Fibroblast of the conjunctiva (primary cell): ENCODE measurements at places on chromosomes 11 and 22.

DNA sequence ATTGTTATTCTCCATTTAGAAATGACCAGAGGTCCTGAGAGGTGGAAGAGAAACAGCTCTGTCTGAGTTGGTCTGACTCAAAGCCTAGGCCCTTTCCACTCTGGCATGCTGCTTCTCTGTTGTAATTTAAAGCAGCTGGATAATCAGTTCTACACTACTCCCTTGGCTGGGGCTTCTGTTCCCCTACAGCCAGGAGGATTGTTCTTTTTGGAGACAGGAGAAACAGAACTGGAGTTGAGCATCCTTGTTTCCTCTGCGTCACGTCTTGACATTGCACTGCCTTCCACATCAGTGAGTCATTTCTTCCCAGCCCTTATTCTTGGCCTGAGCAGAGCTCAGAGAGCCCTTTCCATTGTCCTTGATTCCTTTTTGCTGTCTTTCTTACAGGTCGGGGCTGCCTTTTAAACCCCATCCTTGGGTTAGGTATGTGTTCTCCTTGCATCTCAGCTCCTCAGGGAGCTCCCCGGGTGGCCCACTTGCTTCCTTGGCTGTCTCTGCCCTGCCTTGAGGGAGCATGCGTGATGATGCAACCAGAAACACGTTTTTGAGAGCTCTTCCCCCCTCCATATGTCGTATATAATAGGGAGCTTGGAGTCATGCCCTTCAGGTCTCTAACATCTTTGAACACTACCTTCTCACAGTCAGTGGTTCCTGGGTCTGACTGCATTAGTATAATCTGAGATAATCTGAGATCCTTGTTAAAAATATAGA is 35.7 kb downstream of the CYB5R2 start:
- DNase-seq = peak; percentile 87

DNA sequence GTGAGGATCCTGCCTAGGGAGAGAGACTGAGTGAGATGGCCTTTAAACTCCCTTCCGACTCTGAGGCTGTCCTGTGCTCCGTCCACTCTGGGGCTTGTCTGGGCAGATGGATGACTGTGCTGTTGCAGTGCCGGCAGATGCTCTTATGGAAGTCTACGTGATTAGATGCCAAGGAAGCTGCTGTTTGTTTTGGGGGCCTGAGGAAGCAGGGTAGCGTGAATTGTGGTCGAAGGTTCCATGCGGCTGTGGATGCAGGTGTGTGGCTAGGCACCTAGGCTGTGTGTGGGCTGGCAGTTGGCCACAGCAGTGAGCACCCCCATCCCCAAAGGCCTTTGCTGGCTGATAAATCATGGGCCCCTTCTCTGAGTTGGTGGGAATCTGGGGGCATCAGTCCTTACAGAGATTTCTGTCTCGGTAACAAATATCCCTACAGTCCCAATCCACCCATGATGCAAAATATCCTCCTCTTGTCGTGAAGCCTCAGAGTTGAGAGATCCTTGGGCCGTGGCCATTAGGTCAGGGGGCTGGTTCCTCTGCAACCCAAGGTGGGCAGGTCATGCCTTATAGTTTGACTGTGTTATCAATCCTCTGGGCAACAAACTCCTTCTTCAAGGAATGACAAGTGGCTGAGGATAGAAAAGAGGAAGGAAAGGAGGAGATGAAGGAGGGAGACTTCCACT is 31.2 kb downstream of the AMPD3 start:
- no peak for DNase-seq

- DNase-seq = no peak
Measured at GRCh38 chr11:118596224-118597146, 10.9 kb upstream of the PHLDB1 start.

GRCh38 chr11:107076832-107077231 is 58.6 kb upstream of the GUCY1A2 start:
- DNase-seq = no peak

DNA sequence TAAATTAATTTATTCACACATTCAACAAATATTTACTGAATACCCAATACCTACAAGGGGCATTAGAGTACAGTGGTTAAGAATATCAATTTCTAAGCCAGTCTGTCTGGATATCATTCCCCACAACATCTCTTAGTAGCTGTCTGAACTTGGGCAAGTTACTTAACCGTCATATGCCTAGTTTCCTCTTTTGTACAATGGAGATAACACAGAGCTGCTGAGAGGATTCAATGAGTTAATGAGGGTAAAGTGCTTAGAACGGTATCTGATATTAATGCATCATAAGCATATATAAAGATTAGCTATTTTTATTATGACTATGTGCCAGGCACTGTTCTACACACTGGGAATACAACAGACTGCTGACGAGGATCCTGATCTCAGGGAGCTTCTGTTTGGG is 116.4 kb downstream of the APOL5 start:
- DNase-seq = no peak

DNA sequence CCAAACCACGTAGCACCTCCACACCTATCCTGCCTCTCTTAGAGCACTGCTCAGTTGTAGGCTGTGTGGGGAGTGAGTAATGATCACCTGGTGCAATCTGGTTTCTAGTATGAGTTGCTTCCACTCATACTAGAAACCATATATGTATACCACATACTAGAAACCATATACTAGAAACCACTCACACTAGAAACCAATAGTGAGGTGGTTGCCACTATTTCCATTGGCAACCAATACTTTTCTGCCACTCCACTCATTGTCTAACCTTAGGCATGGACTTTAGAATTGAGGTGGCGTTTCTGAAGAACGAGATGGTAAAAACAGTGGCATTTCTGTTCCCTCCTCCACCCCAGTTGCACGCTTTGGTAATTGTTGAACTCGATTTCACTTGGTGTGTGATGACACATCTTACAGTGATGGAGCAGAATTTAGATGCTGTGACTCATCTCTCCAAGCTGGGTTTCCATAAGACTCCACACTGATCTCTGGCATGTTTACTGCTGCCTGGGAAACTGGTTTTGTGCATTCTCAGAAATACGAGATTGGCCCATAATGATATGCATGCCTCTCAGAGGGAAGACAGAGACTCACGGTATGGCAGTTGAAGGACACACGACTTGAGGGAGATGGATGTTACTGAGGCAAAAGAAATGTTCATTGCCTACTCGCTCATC is 82.9 kb downstream of the KIRREL3 start:
- DNase-seq = peak; percentile 84

GRCh38 chr11:102614031-102614430 is 11.1 kb downstream of the MMP20 start:
- no peak for DNase-seq

GRCh38 chr11:123235656-123236261 is 40.7 kb upstream of the CLMP start:
- peak; percentile 74 for DNase-seq

DNA sequence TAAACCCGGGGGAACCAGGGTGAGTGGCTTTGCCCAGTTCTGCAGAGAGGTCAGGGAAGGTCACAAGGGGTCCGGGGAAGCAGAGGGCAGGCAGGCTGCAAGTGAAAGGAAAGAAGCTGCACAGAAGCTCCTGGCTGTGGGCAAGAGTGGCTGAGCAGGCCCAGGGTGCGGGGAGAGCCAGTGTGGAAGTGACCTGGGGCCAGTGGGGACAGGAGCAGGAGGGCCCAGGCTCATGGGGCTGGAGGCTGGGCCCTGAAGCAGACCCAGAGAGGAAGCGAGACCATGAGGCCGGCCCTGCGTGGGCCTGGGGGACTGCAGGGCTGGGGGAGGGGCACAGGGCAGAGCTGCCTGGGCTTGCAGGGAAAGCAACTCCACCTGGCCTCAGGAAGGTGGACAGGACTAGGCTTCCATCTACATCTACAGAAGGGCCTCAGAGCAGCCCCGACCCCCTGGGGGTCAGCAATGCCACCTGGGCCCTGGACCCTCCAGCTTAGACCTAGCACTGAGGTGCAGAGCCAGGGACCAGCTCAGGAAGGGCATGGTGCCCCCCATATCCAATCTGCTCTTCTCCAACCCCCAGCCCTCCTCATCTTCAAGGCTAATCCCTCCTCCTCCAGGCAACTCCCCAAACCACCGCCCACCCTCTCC is 11.6 kb downstream of the IGF2 start:
- DNase-seq = no peak

DNA sequence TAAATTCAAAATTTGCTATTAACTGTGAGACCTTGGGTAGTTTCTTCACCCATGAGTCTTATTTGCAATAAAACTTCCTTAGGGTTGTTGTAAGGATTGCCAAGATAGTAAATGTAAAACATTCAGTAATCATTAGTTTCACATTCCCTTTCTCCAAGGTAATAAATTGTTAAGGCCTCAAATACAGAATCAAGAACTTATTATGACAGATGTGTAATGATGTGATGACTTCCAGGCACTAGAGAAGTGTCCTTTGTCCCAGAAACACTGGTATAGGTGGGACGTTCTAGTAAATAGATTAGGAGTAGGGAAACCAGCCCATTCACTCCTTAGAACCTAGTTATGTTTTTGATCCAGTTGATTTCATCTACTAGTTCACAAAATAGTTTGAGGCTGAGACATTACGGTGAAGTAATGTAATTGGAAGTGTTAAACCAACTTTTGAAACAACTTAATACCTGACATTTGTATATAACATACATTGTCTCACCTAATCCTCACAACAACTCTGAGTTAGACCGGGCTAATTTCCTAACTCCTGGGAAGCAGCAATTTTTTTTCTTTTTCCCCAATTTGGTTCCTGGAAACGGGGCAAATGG is 25.5 kb downstream of the CTNND1 start:
- no peak for DNase-seq

GRCh38 chr11:130868721-130869390 is 47.4 kb downstream of the SNX19 start:
- DNase-seq = no peak

DNA sequence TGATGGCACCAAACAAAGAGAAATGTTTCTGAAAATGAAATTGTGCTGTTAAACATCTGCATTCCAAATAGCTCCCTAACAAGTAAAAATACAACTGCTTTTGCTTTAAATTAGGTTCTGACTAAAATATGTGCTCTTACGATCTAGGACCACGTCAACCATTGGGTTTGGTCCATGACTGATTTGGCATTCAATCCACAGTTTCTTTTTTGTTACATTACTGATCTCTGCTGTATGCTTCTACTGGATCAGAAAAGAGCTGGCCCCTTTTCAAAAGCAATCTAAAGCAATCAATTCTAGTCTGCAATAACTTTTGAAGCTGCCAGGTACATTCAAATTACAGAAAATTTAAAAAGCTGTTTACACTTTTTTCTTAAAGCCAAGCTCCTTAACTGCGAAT is 1047.1 kb upstream of the CCDC90B start:
- no peak for DNase-seq

DNA sequence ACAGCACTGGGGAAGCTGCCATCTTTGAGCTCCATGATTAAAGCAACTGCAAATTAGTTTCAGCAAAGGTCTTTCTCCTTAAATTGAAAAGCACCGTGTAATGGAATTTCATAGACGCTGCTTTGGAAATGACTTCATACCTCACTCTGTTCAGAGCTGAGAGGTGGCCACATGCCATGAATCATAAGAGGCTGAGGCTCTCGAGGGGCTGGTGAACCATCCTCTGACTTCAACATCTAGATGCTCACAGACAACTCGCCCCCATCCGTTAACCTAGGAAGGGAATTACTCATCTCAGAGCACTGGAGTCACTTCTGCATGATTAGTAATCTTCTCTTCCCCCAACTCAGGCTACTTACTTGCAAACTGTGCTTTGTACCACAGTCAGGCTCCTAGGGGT is 122.3 kb downstream of the RCN1 start:
- peak; percentile 29 for DNase-seq

DNA sequence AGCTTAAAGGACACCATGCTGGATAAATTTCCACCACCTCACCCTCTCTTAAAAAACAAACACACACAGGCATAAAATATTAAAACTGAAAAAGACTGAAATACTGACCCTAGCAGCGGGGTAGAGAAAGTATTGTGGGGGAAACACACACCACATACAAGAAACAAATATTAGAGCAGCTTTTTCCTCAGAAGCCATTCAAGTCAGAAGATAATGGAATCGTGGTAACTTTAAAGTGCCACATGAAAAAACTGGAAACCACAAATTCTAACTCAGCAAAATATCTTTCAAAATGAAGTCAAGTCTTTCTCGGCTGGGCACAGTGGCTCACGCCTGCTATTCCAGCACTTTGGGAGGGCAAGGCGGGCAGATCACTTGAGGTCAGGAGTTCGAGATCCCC is 223.2 kb downstream of the DYNC2H1 start:
- DNase-seq = no peak

DNA sequence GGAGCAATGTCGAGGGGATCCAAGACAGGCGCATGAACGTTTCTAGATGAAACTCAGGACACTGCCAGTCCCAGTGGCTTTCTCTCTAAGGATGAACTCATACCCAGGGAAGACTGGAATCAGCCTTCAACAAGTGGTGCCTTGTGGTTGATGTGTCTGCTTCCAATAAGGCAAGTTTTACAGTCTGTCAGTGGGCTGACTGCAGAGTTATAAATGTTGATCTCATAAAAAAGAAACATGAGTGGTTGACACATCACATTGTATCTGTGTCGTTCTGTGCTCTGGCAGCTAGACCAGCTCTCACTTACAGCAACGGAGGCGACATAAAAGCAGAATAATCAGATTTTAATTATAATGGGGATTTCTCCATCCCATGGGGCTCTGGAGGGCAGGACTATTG is 96.7 kb downstream of the SNX19 start:
- no peak for DNase-seq

DNA sequence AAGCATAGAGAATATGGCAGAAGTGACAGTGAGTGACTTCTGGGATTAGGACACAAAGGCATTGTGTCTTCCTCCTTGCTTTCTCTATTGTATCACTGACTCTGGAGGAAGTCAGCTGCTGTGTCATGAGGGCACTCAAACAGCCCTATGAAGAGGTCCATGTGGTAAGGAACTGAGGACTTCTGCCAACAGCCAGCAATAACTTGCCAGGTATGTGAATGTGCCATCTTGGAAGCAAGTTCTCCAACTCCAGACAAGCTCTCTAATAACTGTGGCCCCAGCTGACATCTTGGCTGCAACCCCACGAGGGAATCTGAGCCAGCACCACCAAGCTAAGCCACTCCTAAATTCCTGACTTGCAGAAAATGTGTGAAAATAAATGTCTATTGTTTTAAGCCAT is 83.6 kb upstream of the ZBED5 start:
- no peak for DNase-seq

GRCh38 chr11:82718307-82718706 is 15.4 kb downstream of the FAM181B start:
- peak; percentile 32 for DNase-seq

DNA sequence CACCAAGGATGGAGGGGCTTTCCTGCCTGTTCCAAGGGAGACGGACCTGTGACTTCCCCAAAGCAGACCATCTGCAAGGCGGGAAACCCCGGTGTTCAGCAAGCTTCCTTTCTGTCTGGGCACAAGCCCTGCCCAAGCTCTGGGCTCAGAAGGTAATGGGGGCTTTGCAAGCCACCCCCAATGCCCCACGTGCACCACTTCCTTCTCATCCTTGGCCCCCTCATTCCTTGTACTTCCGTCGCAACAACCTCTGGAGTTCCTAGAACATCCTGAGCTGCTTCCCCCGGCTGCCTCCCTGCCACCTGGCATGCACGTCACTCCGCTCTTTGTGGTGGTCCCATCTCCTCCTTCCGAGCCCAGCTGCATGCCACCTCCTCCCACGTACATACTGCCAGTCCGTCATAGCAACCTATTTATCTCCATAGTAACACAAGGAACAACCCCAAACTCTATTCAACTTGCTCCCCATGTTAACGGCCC is 3.9 kb downstream of the MYEOV start:
- DNase-seq = no peak
